ENCODE measurements at places on chromosomes 12 and 14.

DNA sequence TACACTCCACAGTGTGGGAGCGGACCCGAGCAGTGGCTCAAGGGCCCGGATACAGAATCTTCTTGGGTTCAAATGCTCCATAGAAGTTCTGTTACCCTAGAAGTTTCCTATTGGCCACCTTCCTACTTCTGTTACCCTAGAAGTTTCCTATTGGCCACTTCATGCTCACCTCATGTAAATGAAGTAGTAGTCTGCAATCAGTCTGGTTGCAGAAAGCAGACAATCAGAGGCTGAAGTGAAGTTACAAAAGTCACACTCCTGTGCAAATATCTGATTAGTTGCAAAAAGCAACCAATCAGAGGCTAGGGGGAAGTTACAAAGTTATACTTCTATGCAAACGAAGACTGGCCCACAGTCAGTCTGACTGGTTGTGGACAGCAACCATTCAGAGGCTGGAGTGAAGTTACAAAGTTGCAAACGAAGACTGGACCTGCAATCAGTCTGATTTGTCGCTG is 77.8 kb upstream of the CPNE8 start:
- no peak for DNase-seq

- no peak for DNase-seq
Measured at GRCh38 chr12:16258963-16259362, 18.5 kb downstream of the SLC15A5 start.

- DNase-seq: no peak
Measured at GRCh38 chr12:28869197-28869596, 279.9 kb upstream of the FAR2 start.

DNA sequence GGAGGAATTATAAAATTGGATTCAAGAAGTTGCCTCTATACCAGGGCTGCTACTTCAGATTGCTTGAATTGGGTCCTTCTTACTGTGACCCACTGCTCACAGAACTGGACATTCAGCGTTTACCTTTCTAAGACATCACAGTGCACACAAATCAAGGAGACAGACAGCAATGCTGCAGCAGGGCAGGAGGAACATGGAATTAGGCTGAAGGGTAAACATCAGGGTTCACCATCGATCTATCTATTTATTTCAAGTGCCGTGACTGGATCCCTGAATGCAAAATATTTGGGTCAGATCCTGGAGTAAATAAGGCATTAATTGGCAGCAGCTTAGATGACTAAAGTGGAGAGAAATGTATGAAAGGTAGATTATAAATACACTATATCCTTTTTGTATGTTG is 76.9 kb upstream of the HMGA2 start:
- DNase-seq: no peak
